ENCODE measurements at places on chromosomes 7 and 10. TPM values are rescaled to one million over a fixed set of nuclear protein-coding genes. Genes with fewer than 3 reads are reported as not detected.

DNA sequence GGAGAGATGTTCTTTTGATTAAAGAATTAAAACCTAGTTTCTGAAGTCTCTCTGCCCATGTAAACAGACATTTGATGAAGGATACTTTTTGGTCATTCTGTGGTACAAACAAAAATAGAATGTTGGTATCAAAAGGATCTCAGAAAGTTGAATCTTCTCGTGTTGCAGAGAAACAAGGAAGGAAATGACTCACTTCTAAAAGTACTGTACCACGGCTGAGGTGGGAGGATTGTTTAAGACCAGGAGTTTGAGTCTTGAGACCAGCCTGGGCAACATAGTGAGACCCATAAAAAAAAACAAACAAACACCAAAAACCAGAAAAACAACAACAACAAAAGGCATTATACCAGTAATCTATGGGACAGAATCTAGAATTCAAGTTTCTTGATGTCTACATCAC is 69.7 kb downstream of the PRSS58 start:
- no peak for DNase-seq

DNA sequence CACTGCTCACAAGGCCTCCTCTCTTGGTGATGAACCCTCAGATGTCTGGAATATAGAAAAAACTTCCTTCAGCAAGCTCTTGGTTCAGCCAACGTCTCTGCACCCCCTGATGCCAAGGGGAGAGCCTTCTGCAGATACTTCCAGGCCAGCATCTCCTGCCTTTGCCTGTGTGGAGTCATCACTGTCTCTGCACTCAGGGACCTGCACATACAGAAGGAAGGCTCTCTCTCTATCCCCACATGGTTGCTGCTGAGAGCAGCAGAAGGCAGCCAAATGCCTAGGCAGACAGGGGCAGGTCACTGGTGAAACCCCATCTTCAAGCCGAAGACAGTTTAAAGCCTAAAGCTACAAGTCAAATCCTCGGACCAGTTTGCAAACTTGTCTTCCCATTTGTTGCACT is 137.6 kb downstream of the WDR11 start:
- no peak for DNase-seq

SORCS3 gene
- total RNA-seq: 1.2 TPM

TSPAN33 gene
- total RNA-seq: 10.4 TPM

SPDYE5 gene
- not detected for total RNA-seq

GRCh38 chr10:107687701-107688100 is 523.2 kb upstream of the SORCS1 start:
- DNase-seq: no peak

GRCh38 chr7:80832006-80832405 is 86.8 kb downstream of the SEMA3C start:
- DNase-seq: no peak

CALCR gene
- total RNA-seq: 0.07 TPM

DNA sequence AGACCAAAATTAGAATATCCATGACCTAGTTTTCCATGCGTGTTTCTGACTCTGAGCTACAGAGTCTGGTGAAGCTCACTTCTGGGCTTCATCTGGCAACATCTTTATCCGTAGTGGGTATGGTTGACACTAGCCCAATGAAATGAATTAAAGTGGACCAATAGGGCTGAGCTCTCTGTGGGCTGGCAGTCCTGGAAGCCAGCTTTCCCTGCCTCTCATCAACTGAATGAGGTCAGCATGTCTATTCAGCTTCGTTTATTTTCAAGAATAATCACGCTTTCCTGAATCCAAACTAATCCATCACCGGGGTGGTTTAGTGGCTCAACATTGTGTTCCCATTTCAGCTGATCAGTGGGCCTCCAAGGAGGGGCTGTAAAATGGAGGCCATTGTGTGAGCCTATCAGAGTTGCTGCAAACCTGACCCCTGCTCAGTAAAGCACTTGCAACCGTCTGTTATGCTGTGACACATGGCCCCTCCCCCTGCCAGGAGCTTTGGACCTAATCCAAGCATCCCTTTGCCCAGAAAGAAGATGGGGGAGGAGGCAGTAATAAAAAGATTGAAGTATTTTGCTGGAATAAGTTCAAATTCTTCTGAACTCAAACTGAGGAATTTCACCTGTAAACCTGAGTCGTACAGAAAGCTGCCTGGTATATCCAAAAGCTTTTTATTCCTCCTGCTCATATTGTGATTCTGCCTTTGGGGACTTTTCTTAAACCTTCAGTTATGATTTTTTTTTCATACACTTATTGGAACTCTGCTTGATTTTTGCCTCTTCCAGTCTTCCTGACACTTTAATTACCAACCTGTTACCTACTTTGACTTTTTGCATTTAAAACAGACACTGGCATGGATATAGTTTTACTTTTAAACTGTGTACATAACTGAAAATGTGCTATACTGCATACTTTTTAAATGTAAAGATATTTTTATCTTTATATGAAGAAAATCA is 35.5 kb downstream of the CAV1 start:
- DNase-seq: no peak

DNA sequence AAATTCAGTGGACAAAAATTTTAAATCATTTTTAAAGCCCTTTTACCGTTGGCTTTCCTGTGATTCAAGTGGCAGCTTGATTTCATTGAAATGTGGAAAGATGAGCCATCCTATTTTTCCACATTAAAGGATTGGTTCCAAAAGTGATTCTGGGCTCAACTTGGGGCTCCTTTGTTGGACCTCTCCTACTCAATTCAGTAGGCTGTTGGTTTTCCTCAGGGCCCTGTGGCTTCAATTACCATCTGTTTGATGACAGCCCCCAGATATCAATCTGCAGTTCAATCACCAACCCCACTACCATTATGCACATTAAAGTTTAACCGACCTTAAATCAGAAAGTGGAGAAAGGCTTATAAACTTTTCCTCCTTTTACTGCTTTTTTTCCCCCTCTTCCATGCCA is 47.3 kb downstream of the AVL9 start:
- DNase-seq: no peak

- DNase-seq: peak; percentile 35
These were observed 307.9 kb downstream of the WDR11 start for GRCh38 chr10:121158988-121159579.

GRCh38 chr7:24216576-24217125 is 67.3 kb upstream of the NPY start:
- peak; percentile 42 for DNase-seq

- no peak for DNase-seq
These were observed 6.3 kb downstream of the TMEM60 start for GRCh38 chr7:77791956-77792355.

GRCh38 chr7:20596653-20597052 is 18.8 kb upstream of the ABCB5 start:
- no peak for DNase-seq

ZNF365 gene
- total RNA-seq: 0.93 TPM

GRCh38 chr7:33757563-33758165 is 147.7 kb upstream of the BMPER start:
- peak; percentile 58 for DNase-seq

GOLGA7B gene
- 0.12 TPM for total RNA-seq

CACNA2D1 gene
- total RNA-seq: 18.9 TPM

DNA sequence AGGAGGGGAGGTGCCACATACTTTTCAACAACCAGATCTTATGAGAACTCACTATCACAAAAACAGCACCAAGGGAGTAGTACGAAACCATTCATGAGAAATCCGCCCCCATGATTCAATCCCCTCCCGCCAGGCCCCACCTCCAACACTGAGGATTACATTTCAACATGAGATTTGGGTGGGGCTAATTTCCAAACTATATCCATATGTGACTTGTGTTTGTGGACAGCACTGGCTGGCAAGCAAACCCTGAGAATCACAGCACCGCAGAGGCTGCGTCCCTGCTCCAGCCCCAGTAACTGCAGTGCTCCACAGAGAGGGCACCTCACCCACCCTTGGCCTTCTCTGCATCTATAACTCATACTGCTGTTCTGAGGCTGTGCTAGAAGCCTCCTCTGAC is 211.2 kb upstream of the PODXL start:
- DNase-seq: no peak

- no peak for DNase-seq
These were observed 214.4 kb downstream of the FAM107B start for GRCh38 chr10:14560274-14560673.

- no peak for DNase-seq
These were observed 136.6 kb downstream of the ARHGAP22 start for GRCh38 chr10:48468130-48468790.

BUD31 gene
- total RNA-seq: 77.5 TPM

- DNase-seq: no peak
These were observed 107.0 kb upstream of the LRRN3 start for GRCh38 chr7:110983822-110984456.

- no peak for DNase-seq
These were observed 151.4 kb upstream of the ITGB1 start for GRCh38 chr10:33109384-33109783.

DNA sequence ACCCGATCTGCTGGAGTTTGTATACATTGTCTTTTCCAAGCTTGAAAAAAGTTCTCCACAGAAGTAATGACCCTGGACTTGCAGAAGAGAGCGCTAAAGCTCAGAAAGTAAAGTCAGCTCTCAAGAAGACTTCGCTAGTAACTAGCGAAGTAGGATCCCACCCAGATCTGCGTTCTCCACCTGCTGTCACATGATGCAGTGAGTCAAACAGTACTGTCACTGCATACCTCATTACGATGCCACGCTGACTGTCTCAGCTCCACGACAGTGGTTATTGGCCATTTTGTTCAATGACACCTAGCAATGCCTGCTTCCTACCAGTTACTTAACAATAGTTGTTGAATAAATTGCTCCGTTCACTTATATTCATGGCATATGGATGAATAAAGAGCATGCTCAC is 29.7 kb upstream of the SEC61G start:
- DNase-seq: peak; percentile 87

DNA sequence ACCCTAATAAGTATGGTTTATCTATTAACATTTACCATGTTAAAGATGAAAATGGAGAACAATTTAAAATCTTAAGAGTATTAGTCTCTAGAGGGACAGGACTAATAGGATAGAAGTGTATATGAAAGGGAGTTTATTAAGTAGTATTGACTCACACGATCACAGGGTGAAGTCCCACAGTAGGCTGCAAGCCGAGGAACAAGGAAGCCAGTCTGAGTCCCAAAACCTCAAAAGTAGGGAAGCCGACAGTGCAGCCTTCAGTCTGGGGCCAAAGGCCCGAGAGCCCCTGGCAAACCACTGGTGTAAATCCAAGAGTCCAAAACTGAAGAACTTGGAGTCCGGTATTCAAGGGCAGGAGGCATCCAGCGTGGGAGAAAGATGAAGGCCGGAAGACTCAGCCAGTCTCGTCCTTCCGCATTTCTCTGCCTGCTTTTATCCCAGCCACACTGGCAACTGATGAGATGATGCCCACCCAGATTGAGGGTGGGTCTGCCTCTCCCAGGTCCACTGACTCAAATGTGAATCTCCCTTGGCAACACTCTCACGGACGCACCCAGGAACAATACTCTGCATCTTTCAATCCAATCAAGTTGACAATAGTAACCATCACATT is 140.8 kb upstream of the FAM20C start:
- DNase-seq: no peak

DNA sequence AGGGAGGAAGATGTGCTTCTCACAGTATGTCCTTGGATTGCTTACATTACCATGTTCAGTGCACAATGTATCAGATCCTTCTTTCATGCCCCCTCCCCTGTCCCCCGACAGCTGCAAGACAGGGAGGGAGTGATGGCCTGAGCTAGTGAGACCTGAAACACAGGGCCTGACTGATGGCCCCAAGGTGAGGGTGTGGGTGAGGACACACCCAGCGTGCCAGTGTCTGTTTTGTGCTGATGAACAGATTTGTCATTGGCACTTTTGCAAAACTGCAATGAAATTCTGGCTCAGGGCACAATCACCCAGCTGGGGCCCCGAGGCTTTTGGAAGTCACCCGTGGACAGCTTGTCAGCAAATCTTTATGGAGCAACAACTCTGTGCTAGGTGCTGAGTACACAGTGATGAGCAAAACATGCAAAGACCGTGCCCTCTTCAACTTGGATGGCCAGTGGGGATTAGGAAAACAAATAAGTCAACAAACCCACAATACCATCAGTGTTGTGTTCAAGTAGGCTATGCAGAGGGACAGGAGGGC is 59.4 kb upstream of the EMX2 start:
- no peak for DNase-seq

MCM10 gene
- total RNA-seq: 3.1 TPM

DNA sequence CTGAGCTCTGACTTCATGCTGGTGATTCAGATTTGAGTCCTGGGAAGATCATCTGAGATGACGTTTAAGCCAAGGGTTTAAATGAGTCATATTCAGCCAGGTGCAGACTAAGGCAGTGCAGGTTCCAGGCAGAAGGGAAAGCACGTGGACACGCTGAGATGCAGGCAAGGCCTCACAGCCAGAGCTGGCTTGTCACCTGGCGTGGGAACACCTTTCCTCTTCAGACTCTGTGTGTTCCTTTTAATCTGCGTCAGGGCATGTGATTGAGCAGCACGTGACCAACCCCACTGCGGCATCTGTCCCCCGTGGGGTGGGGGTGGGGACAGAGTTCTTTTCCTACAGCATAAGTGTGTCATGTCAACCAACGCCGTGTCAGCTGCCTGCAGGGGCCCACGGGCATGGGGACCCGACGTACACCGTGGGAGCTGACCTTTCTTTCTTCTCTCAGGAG is 10.7 kb upstream of the IDI2 start:
- peak; percentile 46 for DNase-seq

All from hepatocyte (in vitro differentiated cells).